NCI-H1092 (cell line): ENCODE measurements at places on chromosomes 16 and 17.

GRCh38 chr17:68565661-68566441 is 35.3 kb downstream of the FAM20A start:
- DNase-seq, result no peak

- no peak for DNase-seq
Observed at GRCh38 chr16:85548375-85548774, 64.7 kb upstream of the GSE1 start.

DNA sequence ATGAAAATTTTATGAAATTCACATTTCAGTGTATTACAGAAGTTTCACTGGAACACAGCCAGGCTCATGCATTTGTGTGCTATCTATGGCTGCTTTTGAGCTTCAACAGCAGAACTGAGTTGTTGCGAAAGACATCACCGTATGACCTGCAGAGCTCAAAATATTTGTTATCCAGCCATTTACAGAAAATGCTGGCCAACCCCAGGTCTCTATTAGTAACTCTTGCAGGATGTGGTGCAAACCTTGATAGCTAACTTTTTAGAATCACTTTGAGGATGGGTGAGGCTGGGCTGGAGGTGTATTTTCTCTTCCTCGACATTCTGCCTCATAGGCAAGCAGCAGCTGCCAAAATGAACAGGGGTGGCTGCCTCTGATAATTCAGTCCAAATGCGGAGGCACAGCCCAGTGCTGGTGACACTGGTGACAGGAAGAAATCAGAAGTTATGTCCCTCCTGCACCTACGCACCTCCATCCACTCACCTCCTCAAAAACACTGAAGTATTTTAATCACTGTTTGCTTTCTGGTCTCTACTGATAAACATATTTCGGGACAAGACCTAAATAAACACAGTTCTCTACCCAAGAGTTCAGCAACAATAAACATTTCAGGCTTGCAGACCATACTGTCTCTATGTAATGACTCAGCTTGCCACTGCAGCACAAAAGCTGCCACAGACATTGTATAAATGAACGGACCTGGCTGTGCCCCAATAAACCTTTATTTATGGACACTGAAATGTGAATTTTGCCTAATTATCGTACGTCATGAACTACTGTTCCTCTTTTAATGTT is 28.5 kb downstream of the ARHGAP17 start:
- no peak for DNase-seq

DNA sequence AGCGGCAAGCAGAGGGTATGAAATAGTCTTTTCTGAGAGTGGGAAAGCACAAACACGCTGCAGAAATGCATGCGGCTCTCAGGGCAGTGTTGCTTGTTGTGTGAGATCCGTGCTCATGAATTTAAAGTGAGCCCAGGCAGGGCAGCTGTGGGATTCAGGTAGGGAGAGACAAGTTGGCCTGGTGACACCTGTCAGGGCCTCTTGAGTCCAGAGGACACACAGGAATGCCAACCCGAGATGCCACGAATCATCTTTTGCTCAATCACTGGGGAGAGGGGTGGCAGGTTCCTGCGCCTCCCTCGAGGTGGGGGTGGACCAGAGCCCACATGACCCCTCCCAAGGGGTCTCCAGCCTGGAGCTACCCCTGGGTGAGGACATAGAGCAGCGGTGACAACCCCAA is 211.9 kb downstream of the GSG1L start:
- DNase-seq, result no peak

DNA sequence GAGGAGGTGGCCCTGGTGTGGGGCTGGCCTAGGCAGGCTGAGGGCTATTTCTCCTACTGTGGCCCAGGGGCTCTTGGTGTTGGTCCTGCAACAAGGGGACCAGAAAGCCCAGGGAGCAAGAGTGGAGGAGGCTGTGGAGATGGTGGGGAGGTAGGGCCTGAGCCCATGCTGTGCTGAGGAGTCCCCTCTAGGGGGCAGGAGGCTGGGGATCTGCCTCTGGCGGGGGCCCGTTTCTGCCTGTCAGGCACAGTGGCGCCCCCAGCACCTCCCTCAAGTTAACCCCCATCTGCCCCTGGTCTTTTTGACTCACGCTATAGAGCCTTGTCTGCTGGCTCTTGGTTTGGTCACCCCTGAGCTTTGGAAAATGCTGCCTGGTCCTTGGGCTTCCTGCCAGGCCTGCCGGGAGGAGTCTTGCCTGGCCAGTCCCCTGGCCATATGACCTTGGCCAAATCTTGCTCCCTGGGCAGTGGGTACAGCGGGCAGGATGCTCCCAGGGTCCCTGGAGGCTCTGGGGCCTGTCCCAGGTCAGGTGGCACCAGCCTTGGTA is 5.9 kb downstream of the BAIAP2 start:
- no peak for DNase-seq

DNA sequence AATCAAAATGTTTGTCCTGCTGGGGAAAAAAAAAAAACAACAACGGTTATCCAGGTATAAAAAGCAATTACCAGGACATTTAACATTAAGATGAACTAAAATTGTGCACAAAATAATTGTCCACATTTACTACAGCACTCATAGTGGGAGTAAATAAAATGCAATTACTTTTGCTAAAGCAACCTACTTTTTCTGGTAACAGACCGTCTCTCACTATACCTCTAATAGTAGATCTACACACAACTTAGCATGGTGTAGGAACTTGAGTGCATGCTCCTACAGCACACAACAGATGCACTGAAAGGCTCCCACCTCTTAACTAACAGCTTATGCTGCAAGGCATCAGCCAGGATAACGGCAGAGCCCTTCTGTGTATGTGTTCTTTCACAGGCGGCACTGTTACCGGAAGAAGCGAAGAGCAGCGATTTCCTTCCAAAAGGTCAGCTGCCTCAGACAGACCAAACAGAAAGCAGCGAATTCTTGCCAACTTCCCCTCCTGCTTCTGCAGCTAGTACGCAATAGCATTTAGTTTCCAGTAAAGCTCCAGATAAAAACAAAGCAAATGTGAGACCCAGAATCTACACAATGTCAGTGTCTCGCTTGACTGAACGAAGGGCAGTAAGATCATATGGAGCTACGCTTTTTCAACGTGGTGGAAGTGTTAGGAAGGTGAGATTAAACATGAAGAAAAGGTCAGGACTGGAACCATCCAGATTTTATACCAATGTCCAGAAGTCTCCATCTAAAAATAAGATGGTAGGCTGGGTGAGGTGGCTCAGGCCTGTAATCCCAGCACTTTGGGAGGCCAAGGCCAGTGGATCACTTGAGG is 27.6 kb downstream of the STAT5B start:
- peak; percentile 77 for DNase-seq

DNA sequence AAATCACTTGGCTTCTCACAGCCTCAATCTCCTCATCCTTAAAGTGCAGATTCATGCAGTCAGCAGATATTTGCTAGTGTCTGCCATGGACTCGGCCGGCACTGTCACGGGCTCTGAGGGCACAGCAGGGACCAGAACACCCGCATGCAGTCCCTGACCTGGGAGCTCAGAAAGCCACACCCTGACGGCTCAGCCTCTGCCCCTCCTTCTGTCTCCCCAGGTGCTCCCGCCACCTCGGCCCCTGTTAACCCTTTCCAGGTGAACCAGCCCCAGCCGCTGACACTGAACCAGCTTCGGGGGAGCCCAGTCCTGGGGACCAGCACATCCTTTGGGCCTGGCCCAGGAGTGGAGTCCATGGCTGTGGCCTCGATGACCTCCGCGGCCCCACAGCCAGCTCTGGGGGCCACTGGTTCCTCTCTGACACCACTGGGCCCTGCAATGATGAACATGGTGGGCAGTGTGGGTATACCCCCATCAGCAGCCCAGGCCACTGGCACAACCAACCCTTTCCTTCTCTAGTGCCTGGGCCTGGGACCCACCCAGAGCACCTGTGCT is 28.7 kb downstream of the B9D1 start:
- DNase-seq, result no peak

GRCh38 chr17:68784431-68784830 is 170.8 kb downstream of the ABCA8 start:
- DNase-seq, result no peak

GRCh38 chr16:28092721-28093384 is 29.3 kb upstream of the GSG1L start:
- DNase-seq, result no peak

GRCh38 chr17:44559634-44560554 is 2.6 kb downstream of the FZD2 start:
- no peak for DNase-seq

- DNase-seq, result no peak
Observed at GRCh38 chr17:4035081-4035680, 70.9 kb upstream of the ATP2A3 start.
